ENCODE measurements at places on chromosomes 11 and 22.

DNA sequence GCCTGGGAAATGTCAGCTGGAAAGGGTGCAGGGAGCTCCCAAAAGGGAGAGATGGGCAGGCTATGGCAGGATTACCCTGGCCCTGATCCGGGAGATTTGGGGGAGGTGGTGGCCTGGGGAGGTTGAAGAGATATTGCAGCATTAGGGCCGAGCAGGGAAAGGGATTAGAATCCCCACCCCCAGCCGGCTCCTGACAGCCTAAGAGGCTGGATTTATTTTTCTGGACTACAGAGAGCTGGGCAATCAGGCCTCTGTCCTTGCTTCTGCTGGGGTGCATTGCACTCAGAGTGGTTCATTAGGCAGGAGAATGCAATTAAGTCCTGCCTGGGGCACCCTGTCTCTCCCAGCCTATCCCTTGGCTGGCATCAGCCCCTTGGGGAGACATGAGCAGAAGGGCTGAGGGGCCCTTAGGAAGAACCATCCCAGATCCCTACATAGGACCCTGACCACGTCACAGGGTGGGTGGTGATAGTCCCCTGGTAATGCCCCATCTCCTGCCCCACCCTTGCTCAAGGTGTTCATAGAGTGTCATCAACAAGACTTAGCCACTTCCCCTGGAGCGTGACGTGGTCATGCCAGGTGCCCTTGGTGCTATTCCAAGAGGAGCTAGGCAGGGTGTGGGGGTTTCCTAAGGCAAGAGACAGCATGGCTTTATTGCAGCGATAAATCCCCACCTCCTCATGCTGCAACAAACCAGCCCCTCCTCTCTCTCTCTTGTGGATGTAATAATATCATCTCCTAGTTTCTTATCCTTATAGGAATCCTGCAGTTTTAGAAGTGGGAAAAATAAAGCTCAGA, 38.4 kb upstream of the KLHL35 start:
- DNase-seq: no peak

DNA sequence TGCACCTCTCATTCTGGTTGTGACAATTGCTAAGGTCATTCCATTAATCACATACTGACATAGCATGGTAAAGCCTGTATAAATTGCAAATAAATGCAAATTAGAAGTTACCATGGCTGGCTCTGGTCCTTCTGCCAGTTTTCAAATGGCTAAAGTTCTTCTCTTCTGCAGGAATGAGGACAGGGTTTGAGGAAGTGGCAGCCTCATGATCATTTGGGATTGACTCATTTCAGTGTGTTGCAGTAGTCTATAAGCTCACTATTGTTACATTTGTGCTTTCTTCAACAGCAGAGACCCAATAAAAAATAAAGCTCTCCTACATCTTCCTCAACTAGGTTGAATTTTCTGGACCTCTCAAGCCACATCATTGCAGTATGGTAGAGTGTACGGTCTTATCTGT, 60.3 kb downstream of the NECTIN1 start:
- DNase-seq: no peak

DNA sequence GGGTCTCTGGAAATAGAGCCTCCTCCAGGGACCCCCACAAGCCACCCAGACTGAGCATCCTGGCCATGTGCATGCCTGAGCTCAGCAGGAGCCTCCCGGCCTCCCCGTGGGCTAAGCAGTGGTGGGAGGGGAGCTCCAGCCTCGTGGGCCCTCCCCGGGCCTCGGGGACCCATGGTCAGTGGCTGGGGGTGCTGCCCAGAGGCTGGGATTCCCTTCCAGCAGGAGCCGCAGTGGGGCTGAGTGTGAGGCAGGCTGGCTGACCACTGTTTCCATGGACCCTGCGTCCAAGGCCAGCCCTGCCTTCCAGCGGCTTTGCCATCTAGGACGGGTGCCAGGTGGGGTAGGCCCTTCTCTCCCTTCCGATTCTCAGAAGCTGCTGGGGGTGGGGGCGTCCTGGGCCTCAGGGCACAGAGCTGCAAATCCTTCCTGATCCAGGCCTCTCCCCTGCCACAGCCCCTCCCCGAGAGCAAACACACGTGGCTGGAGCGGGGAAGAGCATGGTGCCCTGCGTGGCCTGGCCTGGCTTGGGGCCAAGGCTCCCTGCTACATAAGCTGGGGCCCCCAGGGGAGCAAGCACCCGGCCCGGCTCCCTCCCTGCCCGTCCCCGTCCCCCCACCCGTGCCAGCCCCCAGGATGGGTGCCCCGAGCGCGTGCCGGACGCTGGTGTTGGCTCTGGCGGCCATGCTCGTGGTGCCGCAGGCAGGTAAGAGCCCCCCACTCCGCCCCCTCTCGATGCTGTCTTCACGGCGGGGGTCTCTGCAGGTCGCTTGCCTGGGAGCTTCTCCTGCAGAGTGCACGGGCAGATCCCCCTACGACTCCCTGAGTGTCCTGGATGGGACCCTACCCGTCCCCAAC, at the start of gene MUC5B:
MUC5B (plus strand) TSS at position 576 of the 855 bp plus-strand sequence; CDS start at position 634, 58 bp downstream.
- no peak for DNase-seq

DNA sequence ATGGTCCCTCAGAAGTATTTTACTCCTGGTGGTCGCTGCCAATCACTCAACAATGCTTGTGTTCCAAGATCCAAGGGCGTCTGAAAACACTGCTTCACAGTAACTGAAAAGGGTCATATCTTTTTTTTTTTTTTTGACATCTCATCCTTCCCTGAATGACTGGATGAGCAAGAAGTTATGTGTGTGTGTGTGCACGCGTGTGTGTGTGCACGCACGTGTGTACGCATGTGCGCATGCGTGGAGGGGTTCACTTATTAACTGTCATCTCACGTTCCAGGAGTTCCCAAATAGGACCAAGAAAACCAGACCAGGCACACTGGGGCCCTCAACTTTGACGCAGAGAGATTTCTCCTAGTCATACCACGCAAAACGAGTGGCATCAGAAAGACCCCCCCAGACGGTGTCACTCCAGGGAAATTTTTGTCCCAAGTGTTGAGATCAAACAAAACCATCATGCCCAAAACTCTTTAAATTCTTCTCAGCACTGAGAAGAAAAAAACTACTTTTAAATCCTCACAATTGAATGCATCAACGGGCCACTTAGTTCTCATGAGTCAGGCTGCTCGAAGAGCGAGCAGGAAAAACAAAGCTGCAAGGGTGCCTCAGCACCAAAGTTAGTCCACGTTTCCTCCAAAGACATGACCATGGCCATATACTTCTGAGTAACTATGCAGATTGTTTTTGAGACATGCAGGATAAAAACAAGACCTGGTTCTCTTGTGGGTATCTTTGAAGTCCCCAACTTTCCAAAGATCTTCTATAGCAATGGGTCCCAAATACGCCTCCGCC, 12.9 kb downstream of the MN1 start:
- no peak for DNase-seq

DNA sequence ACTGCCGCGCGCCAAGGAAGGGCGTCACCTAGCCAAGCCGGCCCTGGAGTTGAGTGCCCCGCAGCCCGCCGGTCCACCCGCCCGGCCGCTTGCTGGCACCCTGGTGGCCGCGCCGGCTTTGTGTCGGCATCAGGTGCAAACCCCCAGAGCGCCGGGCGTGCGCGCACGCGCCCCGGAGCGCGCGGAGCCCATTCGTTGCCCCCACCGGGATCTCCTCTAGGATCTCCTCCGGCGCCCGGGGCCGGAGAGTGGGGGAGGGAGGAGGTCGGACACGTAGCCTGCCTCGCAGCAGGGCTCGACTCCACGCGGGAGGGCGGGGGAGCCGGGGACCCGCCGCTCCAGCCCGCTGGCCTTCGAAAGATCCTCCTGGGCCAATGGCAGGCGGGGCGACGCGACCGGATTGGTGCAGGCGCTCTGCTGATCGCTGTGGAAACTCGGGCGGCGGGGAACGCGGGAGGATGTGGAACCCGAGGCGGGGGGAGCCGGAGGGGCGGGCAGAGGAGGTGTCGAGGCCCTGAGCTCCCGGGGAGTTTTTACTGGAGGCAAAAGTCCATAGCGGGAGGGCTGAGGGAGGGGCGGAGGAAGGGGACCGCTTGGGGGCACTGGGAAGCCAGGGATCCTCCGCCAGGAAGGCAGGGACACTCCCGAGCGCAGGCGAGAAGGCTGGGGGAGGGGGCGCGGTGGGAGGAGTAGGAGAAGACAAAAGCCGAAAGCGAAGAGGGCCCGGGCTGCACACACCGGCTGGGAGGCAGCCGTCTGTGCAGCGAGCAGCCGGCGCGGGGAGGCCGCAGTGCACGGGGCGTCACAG, at the start of gene FADS2:
FADS2 (plus strand) TSS at position 730 of the 808 bp plus-strand sequence. CDS start 91 bp downstream, outside the sequence.
- peak; percentile 87 for DNase-seq

GRCh38 chr11:1208144-1208393, 14.8 kb upstream of the MUC5B start:
- DNase-seq: no peak

GRCh38 chr11:70567680-70568034, 169.3 kb downstream of the CTTN start:
- no peak for DNase-seq

DNA sequence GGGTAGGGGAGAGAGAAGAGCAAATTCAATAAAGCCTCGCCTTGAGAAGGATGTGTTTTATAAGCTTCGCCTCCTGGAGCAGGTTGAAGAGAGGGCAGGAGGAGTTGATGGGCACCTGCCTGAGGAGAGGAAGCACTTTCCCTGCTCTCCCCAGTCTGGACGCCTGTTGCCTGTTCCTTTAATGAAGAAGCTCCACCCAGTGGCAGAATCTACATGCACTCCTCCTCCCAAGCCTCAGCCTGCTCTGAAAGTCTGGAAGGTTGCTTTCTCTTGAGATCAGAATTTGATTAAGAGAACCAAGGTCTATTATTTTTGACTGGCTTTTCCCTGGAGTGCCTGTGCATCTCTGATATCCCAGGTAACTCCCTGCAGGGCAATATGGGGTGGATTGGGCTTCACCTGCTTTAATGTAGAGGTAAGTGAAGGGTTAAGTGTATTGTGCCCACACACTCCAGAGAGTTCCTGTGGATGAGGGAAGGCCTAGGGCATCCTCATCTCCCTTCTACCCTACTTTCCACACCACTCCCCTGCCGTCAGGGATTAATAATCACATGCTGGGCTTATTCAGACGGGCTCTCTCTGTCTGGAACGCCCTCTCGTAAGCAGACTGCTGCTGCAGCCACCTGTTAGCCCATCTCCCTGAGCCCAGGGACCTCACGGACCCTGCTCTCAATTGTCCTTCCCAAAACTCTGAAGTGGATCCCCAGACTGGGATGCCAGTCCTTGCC, 22.3 kb downstream of the NTM start:
- no peak for DNase-seq

DNA sequence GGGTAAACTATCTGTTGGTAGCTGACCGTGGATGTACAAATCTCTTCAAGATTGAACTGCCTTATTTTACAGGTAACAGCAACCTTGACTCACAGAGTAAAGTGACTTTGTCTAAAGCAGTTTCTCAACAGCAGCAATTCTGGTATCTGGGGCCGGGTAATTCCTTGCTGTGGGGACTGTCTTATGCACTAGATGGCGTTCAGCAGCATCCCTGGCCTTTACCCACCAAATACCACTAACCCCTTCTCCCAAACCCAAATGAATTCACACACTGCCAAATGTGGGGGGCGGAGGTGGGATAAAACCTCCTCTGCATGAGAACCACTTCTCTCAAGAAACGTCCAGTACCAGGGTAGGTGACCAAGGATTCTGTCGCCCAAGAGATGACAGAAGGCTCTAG, 1.7 kb upstream of the INCENP start:
- DNase-seq: no peak

- no peak for DNase-seq
Observed at GRCh38 chr11:120316880-120317688, 8.0 kb upstream of the TLCD5 start.

DNA sequence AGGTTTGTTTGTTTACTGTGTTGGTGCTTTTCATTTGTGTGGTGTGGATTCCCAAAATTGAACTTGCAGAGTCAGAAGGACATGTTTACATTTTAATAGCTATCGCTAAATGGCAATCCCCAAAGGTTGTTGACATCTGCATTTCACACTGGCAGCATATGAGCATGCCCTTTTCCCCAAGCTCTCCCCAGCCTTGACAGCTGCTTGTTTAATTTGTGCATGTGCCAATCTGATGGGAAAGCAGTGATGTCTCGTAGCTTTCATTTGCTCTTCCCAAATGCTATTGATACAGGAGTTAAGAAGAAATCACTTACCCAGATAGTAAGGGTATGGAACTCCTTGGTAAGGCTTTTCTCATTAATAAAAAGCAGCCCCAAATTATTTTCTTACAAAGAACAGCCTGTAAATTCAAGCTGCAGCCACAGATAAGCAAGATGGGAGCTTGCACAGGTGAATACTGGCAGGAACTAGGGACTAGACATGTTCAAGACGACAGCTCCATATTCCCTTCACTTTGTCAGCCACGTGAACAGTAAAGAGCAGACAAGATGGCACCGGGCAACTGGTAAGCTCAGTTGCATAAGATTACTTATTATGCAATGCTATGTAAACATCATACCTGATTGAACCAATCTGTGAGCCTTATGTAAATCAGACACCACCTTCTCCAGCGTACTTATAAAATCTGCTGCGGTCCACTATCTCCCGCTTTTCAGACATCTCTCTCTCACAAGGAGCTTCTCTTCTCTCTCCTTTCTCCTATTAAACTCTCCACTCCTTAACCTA, 87.4 kb downstream of the IGLL5 start:
- no peak for DNase-seq

DNA sequence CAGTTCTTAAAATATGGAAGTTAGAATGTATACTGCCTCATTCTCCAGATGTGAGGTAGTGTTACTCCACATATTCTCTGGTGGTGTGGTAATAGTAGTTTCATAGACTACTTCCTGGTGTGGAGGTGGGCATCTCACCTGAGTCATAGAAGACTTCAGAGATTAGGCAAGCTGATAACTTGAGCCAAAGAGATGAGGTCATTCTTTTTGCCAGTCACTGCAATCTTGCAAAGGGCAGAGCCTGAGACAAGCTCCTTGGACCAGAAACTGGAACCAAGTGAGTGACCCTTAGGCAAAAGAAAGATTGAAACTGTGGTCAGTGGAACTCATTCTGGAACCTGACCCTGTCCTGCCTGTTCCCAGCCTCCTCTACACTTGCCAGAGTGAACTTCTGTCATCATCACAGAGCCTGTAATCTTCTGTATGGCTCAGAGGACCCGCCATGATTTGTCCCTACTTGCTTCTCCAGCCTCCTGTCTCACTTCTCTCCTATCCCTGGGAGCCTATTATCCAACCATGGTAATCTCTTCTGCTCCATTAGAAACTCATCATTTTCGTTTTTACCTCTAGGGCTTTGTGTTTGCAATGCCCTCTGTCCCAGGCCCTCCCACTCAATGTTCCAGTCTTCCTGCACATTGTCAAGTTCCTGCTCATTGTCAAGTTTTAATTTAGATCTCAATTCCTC, 10.6 kb upstream of the CCDC83 start:
- DNase-seq: no peak

DNA sequence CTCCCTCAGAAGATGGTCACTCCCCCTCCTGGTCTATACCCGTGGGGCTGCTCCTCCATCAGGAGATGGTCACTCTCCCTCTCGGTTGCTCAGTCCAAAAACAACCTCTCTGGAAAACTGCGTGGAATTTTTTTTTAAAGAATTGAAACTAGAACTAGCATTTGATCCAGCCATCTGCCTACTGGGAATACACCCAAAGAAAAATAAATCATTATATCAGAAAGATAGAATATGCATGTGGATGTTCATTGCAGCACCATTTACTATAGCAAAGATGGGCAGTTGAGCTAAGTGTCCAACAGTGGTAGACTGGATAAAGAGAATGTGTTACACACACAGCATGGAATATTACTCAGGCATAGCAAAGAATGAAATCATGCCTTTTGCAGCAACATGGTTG, 75.7 kb upstream of the B3GAT1 start:
- DNase-seq: no peak
